ENCODE measurements at places on chromosomes 6 and 20. TPM values are rescaled to one million over a fixed set of nuclear protein-coding genes. Genes with fewer than 3 reads are reported as not detected.

DNA sequence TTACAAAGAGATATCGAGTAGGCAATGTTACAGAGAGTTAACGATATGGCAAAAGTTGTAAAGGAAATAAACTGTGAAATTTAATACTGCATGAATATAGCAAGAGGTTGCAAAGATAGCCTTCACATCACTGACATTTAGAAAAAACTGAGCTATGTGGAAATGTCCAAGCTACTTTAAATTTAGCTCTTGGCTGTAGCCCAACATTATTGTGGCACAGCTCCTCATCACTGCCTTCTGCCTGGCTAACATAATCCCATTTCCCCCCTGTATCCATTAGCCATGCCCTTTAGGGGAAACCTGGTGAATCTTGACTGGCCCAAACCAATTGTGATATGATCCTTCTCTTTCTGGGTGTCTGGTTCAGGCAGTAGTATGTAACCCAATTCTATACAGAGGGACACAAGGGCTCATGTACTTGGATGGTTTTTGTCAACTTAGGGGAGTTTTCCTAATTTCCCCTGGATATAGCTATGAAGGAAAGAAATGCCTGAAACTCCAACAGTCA, 115.4 kb downstream of the PFDN4 start:
- H3K4me3 ChIP-seq = no peak overlapping the region
- no peaks in the 10 kb centered on the region for H3K27me3 ChIP-seq
- no peak overlapping the region for H3K27ac ChIP-seq
- H3K4me1 ChIP-seq = no peaks in the 10 kb centered on the region

DNA sequence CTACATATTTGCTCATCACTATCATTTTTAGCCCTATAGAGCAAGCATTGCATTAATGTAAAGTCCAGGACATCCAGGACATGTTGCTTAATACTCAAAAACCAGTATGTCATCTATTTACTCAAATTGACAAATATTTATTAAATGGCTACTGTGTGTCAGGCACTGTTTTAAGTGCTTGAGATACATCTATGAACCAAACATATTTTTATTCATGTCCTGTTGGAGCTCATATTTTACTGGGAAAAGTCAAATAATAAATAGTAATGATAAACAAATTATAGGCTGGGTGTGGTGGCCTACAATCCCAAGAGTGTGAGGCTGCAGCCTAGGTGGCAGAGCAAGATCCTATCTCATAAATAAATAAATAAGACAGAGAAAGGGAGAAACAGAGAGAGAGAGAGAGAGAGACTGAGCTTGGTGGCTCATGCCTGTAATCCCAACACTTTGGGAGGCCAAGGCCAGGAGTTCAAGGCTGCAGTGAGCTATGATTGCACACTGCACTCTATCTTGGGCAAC, 227.9 kb downstream of the GJA1 start:
- no peak overlapping the region for H3K27ac ChIP-seq
- peaks cover 4% of the 10 kb centered on the region for H3K4me1 ChIP-seq
- no peak for DNase-seq
- no peaks in the 10 kb centered on the region for H3K27me3 ChIP-seq
- no peak overlapping the region for H3K4me3 ChIP-seq

GRCh38 chr6:108835218-108835850, 12.9 kb upstream of the ARMC2 start:
- H3K36me3 ChIP-seq = no peaks in the 10 kb centered on the region
- H3K4me1 ChIP-seq = no peaks in the 10 kb centered on the region
- H3K27ac ChIP-seq = no peak overlapping the region
- H3K4me3 ChIP-seq = no peak overlapping the region

- H3K4me3 ChIP-seq = no peak overlapping the region
- no peaks in the 10 kb centered on the region for H3K27me3 ChIP-seq
- no peaks in the 10 kb centered on the region for H3K4me1 ChIP-seq
- H3K27ac ChIP-seq = no peak overlapping the region
- DNase-seq = no peak
Observed at GRCh38 chr6:40988634-40989033, 50.4 kb downstream of the UNC5CL start.

DNA sequence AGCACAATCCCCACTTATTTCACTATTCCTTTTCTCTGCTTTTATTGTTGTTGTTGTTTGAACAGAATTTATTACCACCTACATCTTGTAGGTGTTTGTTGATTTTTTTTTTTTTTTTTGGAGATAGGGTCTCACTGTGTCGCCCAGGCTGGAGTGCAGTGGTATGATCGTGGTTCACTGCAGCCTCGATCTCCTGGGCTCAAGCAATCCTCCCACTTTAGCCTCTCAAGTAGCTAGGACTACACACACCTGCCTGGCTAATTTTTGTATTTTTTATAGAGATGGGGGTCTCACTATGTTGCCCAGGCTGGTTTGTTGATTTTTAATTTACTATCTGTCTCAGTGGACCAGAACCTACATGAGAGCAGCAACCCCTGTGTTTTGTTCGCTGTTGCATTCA, 3.6 kb downstream of the ZSCAN12 start:
- H3K36me3 ChIP-seq = peaks cover 21% of the 10 kb centered on the region
- no peak overlapping the region for H3K4me3 ChIP-seq
- H3K27me3 ChIP-seq = no peaks in the 10 kb centered on the region
- peaks cover 25% of the 10 kb centered on the region for H3K4me1 ChIP-seq
- no peak overlapping the region for H3K27ac ChIP-seq
- no peak for DNase-seq

GRCh38 chr6:43495409-43495941, 14.7 kb downstream of the LRRC73 start:
- H3K36me3 ChIP-seq = peaks cover 22% of the 10 kb centered on the region
- peak overlapping the region; percentile 44 for H3K27ac ChIP-seq
- H3K27me3 ChIP-seq = no peaks in the 10 kb centered on the region
- H3K4me1 ChIP-seq = peaks cover 38% of the 10 kb centered on the region
- H3K4me3 ChIP-seq = no peak overlapping the region

C6orf58 gene
- total RNA-seq = not detected

OPRM1 gene
- total RNA-seq = 0.49 TPM

SLC35F1 gene
- total RNA-seq = 4.6 TPM

Measured in sigmoid colon (tissue), 7 donors.